ENCODE measurements at places on chromosomes 7 and 10. TPM values are rescaled to one million over a fixed set of nuclear protein-coding genes. Genes with fewer than 3 reads are reported as not detected.

Gene OR2A25
- total RNA-seq, result not detected

Gene SUFU
- 3.1 TPM for total RNA-seq

Gene SPDYE6
- total RNA-seq, result not detected

Gene OR2A42
- 0.32 TPM for total RNA-seq

Gene GRID2IP
- not detected for total RNA-seq

GRCh38 chr7:149620961-149621360 is 123.4 kb upstream of the ZNF746 start:
- H3K4me1 ChIP-seq, result peaks cover 12% of the 10 kb centered on the region
- peaks cover 18% of the 10 kb centered on the region for H3K36me3 ChIP-seq
- no peaks in the 10 kb centered on the region for H3K27me3 ChIP-seq
- no peak overlapping the region for H3K4me3 ChIP-seq
- no peak overlapping the region for H3K27ac ChIP-seq

DNA sequence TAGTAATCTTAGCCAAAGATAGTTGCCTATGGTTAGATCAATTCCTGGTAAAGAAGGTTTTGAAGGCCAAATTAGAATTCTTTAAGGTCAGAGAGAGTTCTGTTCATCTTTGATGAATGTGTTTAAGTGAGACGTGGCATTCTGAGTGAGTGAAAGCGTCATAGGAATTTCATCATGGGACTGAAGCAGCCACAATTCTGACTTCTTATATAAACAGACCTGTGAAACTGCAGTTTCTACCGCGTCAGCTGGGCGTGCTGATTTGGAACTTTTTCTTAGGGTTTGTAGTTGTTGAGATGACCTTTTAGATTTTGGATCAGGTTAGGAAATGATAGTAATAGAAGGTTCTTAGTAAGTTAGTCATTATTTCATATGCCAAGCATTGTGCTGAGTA is 103.8 kb downstream of the CNNM2 start:
- H3K27ac ChIP-seq, result no peak overlapping the region
- H3K4me3 ChIP-seq, result no peak overlapping the region
- peak; percentile 15 for DNase-seq
- no peaks in the 10 kb centered on the region for H3K4me1 ChIP-seq

GRCh38 chr7:101792051-101792681 is 25.3 kb upstream of the CUX1 start:
- no peaks in the 10 kb centered on the region for H3K36me3 ChIP-seq
- H3K27ac ChIP-seq, result no peak overlapping the region
- peaks cover 12% of the 10 kb centered on the region for H3K4me1 ChIP-seq
- no peak overlapping the region for H3K4me3 ChIP-seq

GRCh38 chr7:92705831-92706230 is 115.6 kb upstream of the FAM133B start:
- H3K36me3 ChIP-seq, result peaks cover 16% of the 10 kb centered on the region
- H3K27me3 ChIP-seq, result no peaks in the 10 kb centered on the region
- no peak overlapping the region for H3K4me3 ChIP-seq

GRCh38 chr7:50838675-50839377 is 56.1 kb upstream of the GRB10 start:
- peak; percentile 93 for DNase-seq
- peak overlapping the region; percentile 65 for H3K27ac ChIP-seq
- no peak overlapping the region for H3K4me3 ChIP-seq
- H3K4me1 ChIP-seq, result peaks cover 24% of the 10 kb centered on the region
- no peaks in the 10 kb centered on the region for H3K36me3 ChIP-seq
- no peaks in the 10 kb centered on the region for H3K27me3 ChIP-seq

DNA sequence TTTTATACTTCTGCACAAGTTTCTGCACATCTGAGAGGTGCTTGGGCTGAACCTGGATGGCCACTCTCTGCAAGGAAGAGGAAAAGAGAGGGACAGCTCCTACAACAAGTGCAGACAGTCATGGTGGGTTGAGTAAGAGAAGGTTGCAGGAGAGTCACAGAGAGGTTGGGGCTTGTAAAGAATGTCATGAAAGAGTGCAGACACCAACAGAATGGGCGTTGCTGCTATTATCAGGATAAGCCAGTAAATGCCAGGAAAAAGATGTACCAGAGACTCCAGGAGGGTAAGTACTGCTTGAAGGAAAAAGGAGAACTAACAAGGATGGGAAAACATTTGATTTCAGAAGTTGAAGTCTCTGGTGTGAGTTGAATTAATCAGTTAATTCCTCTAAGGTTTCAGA is 77.8 kb upstream of the NRP1 start:
- peak; percentile 78 for DNase-seq
- no peaks in the 10 kb centered on the region for H3K27me3 ChIP-seq
- peak overlapping the region; percentile 89 for H3K27ac ChIP-seq
